Stimulated activated CD4-positive, alpha-beta T cell treated with anti-CD3 and anti-CD28 coated beads, Interleukin-15, amount 100 ng/mL, for 1 hour (primary cell): ENCODE measurements at places on chromosomes 2 and 18.

- DNase-seq, result no peak
These were observed 143.9 kb downstream of the ZBTB7C start for GRCh38 chr18:48265328-48265727.

DNA sequence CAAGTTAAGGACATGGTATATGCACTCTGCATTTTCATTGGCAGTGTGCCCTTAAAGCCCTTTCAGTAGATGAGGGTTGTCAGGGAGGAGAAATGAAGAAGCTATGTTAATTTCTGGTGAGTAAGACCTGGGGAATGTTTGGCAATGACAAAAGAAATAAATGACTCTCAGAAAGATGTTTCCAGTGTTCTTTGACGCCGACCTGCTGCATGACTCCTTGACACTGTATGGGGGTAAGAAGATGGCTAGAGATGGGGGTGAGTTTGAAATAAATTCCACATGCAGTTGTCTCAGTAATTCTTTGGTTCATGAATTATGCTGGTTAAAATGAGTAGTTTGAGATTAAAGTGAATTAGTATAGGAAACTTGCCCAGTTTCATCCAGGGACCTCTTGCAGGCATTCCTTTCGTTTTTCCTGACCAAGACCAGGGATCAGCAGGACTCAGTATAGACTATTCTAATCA, 5.9 kb downstream of the CCDC121 start:
- DNase-seq, result no peak

- no peak for DNase-seq
These were observed 214.2 kb upstream of the ERBB4 start for GRCh38 chr2:212752730-212753351.

- no peak for DNase-seq
These were observed 5.2 kb upstream of the NDUFV2 start for GRCh38 chr18:9097349-9097748.

- DNase-seq, result no peak
These were observed 43.2 kb upstream of the ACAA2 start for GRCh38 chr18:49856496-49856895.

DNA sequence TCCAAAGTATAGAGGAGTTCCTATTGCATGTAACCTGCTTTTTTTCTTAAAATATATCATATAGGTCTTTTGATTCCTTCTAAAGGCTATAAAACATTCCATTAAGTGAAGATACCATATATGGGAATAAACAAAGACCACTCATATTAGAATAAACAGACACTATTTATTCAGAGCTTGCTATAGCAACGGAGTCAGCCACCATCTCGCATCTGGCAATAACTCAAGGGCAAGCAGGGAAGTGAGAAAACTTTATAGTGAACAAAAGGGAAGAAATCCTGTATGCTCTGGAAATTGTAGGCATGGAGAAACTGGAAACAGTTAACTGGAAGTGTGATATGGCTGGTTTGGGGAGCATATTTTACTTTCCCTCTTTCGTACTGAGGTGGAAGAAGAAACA, 301.9 kb downstream of the PTH2R start:
- no peak for DNase-seq

GRCh38 chr18:24209558-24209957, 70.7 kb downstream of the CABYR start:
- DNase-seq, result no peak

GRCh38 chr2:205024822-205025518, 479.7 kb downstream of the PARD3B start:
- DNase-seq, result no peak

GRCh38 chr2:120716641-120717585, 18.8 kb upstream of the GLI2 start:
- DNase-seq, result no peak

GRCh38 chr2:183123959-183124221, 353 bp upstream of the NUP35 start:
- no peak for DNase-seq

- DNase-seq, result no peak
These were observed 459.7 kb downstream of the CDH2 start for GRCh38 chr18:27717250-27717649.

DNA sequence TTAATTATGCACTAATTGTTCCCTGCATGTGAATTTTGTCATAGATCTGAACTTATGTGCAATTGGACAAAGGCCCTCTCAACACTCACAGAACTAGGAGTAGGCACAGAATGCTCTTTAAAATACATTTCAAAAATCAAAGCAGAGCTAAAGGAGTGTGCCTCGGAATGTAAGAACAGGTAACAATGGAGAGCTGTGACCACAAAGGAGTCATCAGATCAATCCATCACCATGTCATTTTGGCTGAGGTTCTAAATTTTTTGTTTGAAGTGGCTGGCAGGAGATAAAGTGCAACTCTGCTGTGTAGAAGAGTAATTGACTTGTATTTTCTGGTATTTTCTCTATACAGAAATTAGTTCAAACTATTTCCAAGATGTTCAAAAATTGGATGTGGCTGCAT, 155.4 kb downstream of the NRP2 start:
- DNase-seq, result no peak

DNA sequence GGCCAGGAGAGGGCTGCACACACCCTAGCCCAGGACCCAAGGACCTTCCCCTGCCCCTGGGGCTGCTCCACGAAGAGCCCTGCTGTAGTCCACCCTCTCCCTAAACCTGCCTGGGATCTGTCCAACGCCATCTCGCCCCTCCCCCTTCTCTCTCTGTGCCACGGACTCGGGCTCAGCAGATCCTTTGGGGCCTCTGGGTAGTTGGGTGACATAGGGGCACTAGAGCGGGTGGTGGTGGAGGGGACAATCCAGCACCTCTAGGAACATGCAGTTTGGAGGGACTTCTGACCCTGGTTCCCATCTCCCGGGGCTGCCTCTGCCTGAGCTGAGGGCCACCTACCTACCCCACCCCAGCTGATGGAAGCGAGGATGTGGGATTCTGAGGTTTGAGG, 7.3 kb upstream of the CRYBA2 start:
- no peak for DNase-seq
